ENCODE measurements at places on chromosomes 11 and 22.

- no peak for DNase-seq
These were observed 21.6 kb downstream of the TMPRSS5 start for GRCh38 chr11:113684496-113684895.

DNA sequence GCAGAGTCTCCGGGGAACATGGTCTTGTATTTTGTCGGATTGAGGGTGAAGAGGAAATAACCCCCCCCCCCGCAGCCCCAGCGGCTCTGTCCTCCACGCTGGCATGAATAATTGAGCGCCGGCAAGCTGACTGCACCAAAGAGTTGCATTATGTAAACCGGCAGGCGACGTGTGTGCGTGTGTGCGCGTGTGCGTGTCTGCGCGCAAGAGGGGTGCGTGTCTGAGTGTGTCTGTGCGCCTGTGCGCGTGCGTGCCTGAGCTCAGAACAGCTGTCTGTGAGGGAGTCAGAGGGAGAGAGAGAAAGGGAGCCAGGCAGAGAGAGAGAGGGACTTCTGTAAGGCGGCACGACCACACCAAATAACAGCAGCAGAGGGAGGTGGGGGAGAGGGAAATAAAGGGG lies 94.4 kb downstream of the SCN3B start:
- DNase-seq: no peak

DNA sequence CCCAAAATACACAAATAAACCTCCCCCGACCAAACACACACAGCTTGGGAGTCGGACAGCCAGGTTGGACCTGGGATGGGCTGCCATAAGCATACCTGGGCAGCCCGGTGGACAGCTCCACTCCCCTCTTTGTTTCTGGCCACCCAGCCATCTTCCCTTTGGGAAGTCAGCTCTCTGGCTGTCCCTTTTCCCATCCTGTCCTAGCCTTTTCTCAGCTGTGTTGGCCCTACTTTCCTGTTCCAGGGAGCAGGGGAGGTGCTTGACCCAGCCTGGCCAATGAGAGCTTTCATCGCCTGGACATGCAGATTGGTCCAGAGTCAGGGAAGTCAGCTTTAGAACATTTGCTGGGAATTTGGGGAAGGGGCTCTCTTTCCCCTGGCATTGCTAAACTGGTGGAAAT lies 68.7 kb upstream of the NECTIN1 start:
- no peak for DNase-seq

DNA sequence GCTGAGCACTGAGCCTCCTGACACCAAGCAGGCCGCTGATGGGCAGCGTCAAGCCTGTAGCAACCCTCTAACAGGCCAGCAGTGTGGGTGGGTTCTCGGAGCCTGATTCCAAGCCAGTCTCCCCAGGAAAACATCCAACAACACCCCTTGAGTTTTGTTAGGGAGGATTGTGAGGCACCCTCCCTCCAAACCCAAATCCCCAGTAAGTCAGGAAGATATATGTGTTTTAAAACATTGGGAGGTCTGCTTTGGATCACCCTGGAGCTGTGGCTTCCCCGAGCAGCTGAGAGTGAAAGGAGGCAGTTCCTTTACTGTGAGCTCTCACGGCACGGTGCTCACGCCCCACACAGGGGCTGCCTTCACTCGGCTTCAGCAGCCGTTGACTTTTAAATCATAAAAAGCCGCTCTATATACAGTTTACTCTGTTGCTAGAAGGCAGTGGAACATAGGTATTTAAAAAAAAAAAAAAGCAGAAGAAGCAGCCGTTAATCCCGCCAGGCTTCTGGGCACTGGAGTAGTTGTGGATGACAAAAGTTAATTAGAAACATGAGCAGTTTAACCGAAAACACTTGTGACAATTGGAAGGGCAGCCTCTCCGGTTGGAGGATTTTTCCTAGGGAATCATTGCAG lies 218.6 kb downstream of the NAV2 start:
- DNase-seq: no peak

DNA sequence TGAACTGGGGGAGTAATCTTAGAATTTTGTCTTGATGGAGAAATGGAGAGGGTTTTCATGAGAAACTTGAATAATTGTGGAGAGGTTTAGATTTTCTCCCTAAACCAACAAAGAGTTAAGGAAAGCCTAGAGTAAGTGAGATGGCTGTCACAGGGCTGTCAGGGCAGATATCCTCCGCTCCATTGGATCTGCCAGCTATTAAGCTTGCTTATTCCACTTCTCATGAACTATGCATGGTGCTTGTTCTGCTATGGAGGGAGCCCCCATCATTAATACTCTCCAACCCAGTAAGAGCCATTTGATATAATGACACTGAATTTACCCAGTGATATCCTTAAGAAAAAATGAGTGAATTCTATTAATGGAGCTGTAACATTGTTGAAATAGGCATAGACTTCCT lies 342.8 kb upstream of the MTNR1B start:
- no peak for DNase-seq

GRCh38 chr11:103958475-103959215 lies 77.8 kb upstream of the DDI1 start:
- DNase-seq: no peak

GRCh38 chr11:18012906-18013781 lies at the start of gene SERGEF:
TSS of gene SERGEF (minus strand) at chr11:18013047. CDS start at chr11:18013010, 37 bp downstream.
- DNase-seq: no peak

DNA sequence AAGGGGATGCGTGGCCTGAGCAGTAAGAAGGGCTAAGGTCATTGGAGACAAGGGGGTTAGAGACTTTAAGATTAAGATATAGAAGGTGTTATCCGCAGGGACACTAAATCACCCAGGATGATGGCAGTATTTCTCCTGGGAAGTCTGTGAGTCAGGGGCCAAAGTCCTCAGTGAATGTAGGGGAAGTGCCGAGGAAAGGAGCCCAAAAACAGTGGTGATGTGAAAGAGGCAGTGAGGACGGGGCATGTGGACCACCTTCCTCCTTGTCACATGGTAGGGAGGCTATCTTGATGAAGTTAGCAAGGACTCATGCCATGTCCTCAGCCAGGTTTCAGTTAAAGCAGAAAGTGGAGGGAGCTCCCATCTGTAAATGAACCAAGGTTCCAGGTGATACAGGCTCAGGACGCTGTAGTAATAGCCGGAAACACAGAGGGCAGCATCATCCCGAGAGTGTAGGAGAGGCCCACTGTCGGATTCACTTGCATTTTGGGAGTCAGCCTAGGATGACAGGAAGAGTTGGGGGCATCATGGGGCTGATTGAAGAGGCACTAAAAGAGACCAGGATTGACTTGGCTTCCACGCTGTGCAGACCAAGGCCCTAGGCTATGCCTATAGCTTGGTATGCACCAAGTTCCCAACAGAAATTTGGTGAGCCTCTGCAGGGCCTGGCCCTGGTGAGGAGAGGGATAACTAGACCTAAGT lies 33.5 kb downstream of the WEE1 start:
- no peak for DNase-seq

DNA sequence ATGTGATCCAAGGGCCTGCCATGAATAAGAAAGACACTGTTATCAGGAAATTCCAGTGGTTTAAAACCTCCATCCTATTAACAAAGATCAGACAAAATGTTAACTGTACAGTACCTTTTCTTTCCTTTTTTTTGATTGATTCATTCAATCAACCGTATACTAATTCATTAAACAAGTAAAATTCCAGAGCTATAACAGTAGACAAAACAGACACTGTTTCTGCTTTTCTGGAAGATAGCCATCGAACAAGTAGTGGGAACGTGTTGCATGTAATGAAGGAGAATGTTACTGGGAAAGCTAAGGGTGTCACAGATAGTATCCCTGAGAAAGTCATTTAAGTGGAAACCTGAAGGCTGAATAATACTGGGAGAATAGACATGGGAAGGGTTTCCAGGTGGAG lies 73.7 kb upstream of the ALKBH3 start:
- no peak for DNase-seq

- no peak for DNase-seq
These were observed 32.3 kb downstream of the ADAMTS15 start for GRCh38 chr11:130480711-130481140.

DNA sequence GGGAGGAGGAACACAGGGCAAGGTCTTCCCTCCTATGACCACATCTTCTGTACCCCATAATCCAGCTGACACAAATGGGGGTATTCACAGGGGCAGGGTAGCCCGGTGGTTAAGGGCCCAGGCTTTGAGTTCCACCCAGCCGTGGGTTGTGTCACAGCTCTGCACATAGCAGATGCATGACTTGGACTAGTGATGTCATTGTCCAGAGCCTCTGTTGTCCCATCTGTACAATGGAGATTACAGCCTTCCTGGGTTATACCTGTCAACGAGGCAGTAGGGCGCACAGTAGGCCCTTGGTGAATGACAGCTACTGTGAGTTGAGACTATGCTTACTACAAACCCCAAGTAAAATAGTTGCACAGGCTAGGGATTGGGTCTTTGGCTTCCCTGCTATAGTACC lies 99.3 kb upstream of the CRYBB3 start:
- DNase-seq: no peak

GRCh38 chr11:65525546-65526480 lies 930 bp downstream of the SCYL1 start:
- no peak for DNase-seq

DNA sequence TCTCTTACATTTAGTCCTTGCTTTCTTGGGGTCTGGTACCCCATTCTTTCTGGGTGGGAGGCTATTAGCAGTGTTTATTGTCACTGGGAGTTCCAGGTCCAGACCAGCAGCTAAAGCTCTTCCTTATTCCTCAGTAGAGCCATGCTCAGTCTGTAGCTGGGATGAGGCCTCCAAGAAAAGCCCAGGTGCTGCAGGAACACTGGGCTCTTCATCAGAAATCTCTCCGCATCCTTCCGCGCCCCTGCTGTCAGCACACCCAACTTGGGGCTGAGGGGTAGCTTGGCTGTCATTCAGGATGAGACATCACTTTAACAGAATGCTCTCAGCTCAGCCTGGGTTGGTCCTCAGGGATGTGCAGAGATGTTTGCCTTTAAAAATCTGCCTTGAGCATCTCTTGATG lies 97.5 kb downstream of the GRAMD1B start:
- no peak for DNase-seq

- DNase-seq: no peak
These were observed 18.8 kb downstream of the LARGE2 start for GRCh38 chr11:45941285-45941684.

GRCh38 chr22:47315862-47316419 lies 553.5 kb downstream of the TBC1D22A start:
- DNase-seq: no peak

DNA sequence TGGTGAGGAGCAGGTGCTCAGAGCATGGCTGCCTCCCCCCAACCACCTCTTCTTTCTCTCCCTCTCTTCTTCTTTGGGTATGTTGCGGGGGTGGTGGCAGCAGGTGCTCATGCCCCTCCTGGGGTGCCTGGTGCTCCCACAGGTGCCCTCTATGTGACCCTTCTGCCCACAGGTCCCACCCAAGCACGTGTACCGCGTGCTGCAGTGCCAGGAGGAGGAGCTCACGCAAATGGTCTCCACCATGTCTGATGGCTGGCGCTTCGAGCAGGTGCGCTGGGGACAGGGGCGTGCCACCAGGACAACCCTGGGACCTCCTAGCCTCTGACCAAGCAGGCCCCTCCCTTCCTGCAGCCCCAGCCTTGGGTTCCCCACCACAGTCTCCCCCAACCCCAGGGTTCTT lies 5.7 kb downstream of the KCTD17 start:
- no peak for DNase-seq

GRCh38 chr11:43834286-43834685 lies 46.3 kb upstream of the ALKBH3 start:
- no peak for DNase-seq

DNA sequence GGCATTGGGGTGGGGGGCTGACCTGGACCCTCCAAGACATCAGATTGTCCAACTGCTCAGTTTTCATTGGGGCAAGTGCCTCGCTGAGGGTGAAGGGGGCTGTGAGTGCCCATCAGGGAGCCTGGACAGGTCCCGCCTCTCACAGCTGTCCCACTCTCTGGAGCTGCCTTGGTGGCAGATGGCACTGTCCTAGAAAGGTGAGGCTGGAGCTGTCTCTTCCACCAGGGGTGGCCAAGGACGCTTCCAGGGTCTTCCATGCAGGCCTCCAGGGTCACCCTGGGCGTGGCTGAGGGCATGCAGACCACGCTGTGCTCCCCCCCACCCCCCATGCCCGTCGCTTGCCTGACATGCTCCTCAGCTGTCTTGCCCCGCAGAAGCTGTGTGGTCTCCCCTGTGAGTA lies 53.5 kb upstream of the CCDC188 start:
- no peak for DNase-seq

DNA sequence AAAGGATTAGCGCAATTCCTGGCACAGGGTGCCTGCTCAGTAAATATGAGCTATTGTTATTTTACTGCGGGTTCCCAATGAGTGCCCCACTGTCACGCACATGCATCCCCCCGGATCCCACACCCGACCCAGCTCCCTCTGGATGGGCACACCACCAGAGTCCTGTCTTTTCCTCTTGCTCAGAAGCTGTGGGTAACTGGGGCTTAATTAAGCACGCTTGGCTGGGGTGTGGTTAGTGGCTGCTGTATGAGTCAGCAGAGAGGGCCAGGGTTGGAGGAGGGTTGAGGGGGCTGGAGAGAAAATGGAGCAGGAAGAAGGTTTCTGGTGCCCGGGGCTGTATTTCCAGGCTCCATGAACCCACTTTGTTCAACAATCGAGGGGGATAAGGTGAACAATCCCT lies 30.3 kb upstream of the NECTIN1 start:
- DNase-seq: no peak

DNA sequence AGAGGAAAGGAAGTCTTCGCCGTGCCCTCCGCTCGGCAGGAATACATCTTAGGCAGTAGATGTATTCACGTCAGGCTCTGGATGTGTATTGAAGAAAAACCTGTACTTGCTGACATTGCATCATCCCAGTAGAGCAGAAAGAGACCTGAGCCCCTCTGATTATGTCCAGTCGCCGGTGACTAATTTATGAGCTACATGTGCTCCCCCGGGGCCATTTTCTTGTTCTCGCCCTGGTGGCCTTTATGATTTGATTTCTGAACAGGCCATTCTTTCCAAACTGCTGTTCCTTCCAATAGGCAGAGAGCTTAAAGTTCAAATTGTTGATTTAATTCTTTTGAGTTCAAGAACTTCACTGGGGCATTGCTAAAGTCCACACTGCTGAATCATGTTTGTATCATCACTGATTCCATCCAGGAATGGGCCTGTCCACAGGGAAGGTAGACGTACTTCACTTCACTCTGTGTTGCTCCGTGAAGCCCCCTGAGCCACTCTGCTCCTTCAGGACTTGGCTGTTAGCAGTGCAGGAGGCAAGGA lies 137.3 kb upstream of the RASSF10 start:
- DNase-seq: no peak

DNA sequence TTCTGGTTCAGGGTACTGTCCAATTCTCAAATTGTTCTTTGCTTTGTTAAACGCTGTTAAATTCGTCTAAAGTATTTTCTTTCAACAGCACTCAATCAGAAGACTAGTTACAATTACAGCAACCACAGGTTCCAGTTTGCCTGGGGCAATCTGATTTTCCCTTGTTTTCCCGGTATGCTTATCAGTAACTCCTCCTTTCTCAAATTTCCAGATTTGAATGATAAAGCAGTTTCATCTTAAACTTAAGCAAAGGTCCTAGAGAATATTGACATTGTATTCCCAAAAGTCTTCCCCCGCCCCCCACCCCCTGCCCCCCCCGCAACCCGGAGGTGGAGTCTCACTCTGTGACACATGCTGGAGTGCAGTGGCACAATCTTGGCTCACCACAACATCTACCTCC lies 10.5 kb upstream of the USP28 start:
- DNase-seq: no peak
